Posterior cingulate gyrus (tissue), 11 donors: ENCODE measurements at places on chromosomes 1 and 21.

- no peak for DNase-seq
Measured at GRCh38 chr1:215786997-215787396, 219.9 kb downstream of the KCTD3 start.

DNA sequence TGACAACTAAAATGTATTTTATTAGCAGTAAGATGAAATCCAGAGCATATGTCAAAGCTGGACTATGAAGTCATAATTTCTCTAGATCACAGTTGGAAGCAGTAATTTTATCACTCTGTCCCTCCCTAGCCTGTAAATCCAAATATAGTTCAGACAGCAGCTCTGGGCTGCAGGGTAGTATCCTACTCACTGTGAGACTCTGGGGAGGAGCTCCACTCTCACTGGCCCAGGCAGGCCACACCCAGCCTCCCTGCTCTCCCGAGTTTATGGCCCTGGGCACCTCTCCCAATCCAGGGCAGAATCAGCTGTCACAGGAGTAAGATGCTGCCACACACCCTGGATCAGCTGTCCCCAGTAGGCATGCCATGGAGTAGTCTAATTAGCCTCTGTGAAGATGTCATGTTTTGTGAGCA lies 131.1 kb downstream of the HLCS start:
- no peak for DNase-seq

DNA sequence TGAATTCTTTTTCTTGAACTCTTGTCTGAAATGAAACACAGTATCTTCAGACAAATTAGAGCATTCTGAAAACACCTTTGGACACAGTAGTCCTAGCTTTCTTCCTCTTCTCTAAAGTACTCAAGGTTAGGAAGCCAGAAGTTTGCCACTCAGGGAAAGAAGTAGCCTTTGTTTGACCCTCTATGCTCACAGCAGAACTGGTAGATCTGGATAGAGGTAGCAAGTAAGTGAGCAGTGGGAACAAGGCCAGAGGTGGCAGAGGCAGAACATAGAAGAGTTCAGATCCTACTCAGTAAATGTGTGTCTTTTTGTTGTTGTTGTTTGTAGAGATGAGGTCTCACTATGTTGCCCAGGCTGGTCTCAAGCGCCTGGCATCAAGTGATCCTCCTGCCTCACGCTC lies 7.4 kb upstream of the PIGR start:
- DNase-seq: no peak

- no peak for DNase-seq
Measured at GRCh38 chr1:93979718-93980319, 70.6 kb upstream of the GCLM start.

GRCh38 chr21:32687643-32688345 lies 40.0 kb downstream of the SYNJ1 start:
- no peak for DNase-seq

DNA sequence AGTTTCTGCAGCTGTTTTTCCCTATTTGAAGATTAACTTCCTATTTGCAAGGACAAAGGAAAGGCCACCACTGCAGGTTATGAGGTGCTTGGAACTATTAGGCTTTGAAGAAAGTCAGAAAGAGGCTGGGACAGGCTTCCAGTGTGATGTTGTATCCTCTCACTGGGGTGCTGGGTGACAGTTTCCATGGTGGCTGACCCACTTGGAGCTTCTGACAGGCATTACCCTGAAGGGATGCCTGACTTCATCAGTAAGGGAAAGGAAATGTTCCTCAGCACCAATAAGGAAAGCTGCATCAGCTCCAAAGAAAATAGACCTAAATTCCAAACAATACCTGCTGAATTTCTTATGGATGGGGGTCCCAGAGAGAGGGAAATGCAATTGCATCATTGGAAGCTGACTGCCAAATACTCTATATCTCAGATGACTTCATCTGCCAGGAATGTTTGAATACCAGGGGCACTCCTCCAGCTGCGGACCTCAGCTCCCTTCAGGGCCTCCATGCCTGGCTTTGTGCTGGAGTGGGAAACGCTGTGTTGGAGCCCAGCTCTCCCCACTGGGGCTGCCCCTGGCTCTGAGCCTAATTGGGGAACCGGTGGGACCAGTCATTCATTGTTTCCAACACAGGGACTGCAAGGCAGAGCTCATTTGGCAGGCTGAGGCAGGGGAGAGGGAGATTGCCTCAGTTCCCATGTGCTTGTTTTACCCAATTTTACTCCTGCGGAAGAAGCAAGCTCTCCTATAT lies 76.6 kb downstream of the RGL1 start:
- DNase-seq: peak; percentile 67

DNA sequence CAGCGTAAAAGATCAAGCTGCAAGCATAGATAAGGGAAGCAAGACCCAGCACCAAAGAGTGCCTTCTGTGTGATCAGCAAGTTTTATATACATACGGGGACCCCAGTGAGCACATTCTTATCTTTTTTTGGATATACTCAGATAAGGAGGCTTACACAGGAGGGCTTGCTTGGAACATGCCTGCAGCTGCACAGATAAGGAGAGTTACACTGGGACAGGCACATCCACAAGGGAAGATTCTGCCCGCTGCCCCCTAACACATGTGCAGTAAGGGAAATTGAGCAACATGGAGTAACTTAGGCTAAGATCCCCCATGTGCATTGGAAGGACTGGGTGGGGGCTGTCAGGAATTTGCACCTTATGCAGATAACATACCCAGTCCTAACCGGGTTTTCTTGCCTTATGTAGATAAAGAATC lies 1334.8 kb downstream of the MRPL39 start:
- DNase-seq: no peak

GRCh38 chr1:8690253-8690525 lies 127.3 kb downstream of the RERE start:
- no peak for DNase-seq

DNA sequence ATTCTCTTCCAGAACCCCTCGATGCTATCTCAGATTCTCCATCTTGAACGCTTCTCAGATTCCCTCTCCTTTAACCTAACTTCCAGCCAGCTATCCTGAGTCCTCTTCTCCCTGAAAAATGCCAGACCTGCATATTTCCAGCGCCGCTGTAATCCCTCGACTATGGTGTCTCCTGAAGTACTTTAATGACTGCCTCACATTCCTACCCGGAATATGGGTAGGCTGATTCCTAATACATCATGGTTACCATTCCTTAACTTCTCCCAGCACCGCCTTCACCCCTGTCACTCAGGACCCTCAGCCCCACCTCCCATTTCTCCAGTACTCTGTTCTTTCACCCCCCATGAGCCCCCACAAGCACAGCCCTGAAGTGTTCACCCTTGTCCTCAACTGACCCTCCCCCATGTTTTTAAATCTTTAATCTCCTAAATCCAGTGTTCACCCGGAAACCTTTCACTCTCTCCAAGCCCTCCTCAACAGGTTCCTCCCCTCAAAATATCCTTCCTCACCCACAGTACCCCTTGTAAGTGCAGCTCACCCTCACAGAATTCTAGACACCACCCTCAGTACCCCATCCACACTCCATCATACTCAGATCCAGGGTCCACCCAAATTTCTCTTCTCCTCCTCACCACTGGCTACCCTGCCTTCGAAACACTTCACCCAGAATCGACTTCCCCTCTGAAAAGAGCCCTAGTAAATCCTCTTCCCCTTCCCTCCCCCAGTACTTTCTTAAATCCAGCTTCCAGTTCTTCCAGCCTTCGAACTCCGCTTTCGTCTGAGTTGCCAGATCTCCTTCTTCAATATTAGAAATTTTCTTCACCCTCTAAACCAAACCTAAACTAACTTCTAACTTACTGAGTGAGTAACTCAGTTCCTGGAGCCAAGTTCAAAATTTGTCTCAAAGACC lies 922 bp downstream of the CPT2 start:
- DNase-seq: no peak

- no peak for DNase-seq
Measured at GRCh38 chr1:85554630-85555327, 25.8 kb upstream of the CCN1 start.

- peak; percentile 55 for DNase-seq
Measured at GRCh38 chr21:45472445-45473365, 67.7 kb downstream of the COL18A1 start.

GRCh38 chr1:236724506-236724905 lies 38.2 kb downstream of the ACTN2 start:
- no peak for DNase-seq

DNA sequence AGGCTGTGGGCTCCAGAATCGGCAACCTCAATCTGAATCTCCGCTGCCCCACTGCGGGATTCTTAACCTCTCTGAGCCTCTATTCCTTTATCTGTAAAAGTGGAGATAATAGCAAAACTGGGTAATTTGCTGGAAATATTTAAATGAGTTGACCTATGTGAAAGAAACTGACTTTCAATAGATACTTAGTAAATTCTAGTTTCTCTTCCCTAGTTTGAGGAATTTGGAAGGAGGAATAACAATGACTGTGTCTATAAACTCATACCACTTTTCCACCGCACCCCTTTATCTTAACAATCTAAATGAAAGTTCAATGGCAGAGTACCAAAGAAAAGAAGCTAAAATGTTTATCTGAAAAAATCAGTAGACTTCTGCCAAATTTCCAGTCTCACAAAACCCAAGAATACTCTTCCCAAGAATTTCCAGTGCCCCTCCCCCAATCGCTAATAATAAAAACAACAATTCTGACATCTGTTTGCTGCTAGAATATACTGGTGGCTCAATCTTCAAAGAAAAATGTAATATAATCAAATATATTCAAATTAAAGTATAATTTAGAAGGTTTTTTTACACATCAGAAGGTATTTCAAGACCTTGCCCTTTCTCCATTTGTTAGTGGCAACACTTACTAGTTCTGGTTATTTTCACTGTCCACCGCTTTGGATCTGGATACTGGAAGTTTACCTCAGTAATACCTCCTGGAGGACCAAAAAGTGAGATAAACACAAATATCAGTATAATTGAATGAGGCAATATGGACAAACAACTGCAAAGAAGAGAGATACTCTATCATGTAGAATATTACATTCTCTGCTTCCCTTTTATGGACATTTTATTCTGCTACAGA lies 171.2 kb downstream of the LTN1 start:
- no peak for DNase-seq

- no peak for DNase-seq
Measured at GRCh38 chr1:162466797-162467196, 30.8 kb upstream of the UHMK1 start.

DNA sequence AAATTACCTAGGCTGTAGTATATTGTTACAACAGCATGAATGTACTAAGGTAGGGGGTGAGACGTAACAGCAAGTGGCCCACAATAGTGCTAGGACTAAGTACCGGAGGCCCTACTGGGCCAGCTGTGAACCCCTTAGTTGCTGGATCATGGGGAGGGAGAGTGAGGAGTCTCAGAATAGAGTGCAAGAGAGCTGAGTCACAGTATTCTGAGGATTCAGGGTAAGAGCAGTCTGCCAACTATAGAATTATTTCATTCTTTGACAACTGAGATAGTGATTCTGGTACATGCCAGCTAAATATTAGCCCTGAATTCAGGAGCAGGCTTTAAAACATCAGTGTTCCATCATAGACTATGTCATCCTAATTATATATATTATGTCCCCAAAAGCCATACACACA lies 218.7 kb downstream of the TM2D1 start:
- no peak for DNase-seq
